ENCODE measurements at places on chromosomes 11 and 22.

- no peak for DNase-seq
These were observed 259.2 kb upstream of the SORL1-AS1 start for GRCh38 chr11:121711939-121712338.

- DNase-seq, result no peak
These were observed 85.2 kb downstream of the APOL5 start for GRCh38 chr22:35802885-35803284.

GRCh38 chr22:46734830-46735453 is 3.1 kb downstream of the CERK start:
- peak; percentile 55 for DNase-seq

GRCh38 chr22:49585461-49586243 is 242.0 kb downstream of the BRD1 start:
- DNase-seq, result no peak

GRCh38 chr11:130631119-130631518 is 182.7 kb downstream of the ADAMTS15 start:
- DNase-seq, result no peak

DNA sequence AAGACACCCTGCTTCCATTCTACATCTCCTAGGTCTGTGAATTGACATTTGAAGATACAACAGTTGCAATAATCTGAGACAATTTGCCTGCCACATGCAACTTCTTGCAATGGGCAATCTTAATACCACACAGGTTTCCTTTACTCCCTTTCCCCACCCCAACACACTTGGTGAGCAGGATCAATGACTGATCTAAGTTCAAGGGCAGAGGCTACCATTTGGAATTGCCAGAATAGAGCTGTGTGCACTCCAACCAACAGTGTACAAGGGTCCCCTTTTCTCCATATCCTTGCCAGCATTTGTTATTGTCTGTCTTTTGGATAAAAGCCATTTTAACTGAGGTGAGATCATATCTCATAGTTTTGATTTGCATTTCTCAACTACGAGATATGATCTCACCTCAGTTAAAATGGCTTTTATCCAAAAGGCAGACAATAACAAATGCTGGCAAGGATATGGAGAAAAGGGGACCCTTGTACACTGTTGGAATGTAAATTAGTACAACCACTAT is 2.9 kb upstream of the NNMT start:
- no peak for DNase-seq

GRCh38 chr11:44737245-44738085 is 10.7 kb downstream of the TSPAN18 start:
- no peak for DNase-seq

- DNase-seq, result no peak
These were observed 3.5 kb upstream of the MRPL48 start for GRCh38 chr11:73784080-73784634.

GRCh38 chr22:41713004-41713403 is 13.7 kb downstream of the MEI1 start:
- DNase-seq, result no peak

DNA sequence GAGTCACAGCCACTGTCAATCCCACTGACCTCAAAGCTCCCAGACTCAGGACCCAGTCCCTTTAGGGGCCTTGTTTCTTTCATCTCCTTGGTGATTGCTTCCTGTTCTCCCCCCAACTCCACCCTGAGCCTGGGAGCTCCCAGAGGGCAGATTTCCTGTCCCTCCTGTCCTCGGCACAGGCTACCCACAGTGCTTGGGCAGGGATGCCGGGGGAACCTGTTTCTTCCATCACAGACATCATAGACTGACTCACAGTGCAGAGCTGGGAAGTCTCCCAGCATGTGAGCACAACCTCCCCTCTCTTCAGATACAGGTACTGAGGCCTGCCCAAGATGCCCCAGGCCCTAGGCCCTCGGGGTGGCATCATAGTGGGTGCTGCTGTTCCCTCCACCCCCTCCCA is 16.6 kb downstream of the TRIM29 start:
- no peak for DNase-seq

DNA sequence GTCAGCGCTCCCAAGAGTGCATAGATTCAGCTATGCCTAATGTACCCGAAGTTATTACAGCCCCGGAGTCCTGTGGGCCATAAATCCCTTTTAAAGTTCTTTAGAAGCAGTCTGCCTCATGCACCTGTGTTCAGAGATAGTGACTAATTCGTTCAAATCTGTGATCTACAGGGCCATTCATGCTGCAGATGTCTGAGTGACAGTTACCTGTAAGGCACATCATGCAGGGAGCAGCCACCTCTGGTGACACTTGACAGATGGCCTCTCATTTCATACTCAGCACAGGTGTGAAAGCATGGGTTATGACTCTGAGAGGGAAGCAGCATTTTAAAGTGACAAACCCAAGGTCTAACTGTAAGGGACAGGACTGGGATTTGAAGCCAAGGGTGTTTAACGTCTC is 2.4 kb upstream of the E2F8 start:
- DNase-seq, result no peak

DNA sequence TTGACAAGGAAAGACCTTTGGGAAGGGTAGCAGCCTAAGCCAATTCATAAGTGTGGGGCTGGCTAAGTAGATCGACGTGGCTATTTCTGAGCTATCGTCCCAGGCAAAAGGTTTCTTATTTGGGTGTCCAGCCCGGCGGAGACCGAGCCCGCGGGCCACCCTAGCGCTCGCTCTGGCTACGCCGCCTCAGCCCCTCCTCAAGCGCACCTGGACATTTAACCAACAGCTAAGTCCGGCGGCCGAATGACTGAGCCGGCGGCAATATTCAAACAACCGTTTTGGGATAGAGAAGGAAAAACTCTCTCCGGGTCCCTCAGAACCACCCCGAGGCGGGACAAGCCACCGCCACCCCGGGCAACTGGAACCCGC is 457 bp downstream of the RNF141 start:
- DNase-seq, result no peak

- DNase-seq, result no peak
These were observed 11.6 kb upstream of the RTN4R start for GRCh38 chr22:20279662-20280134.

- DNase-seq, result no peak
These were observed 56.1 kb upstream of the TIMP3 start for GRCh38 chr22:32745251-32745995.

- no peak for DNase-seq
These were observed 42.5 kb upstream of the SPATA19 start for GRCh38 chr11:133887692-133888332.

GRCh38 chr22:28143961-28144745 is 225.1 kb upstream of the PITPNB start:
- no peak for DNase-seq

DNA sequence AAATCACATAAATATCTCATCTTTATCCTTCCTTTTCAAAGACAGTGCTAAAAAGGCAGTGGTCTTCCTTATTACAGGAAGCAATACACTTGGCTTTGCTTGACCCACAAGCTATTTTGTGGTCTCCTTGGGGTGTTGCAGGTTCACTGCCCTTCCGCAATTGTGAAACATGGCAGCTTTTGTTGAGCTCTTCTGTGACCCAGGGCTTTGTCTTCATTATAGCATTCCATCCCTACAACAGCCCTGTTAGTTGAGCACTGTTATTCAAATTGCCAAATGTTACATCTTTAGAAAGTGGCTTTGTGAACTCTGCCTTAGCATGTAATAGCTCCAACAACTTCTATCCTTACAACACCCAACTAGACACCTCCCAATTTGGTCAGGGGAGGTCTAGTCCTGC is 107.1 kb downstream of the OPCML start:
- no peak for DNase-seq

GRCh38 chr11:690738-691633 is 4.0 kb downstream of the DEAF1 start:
- no peak for DNase-seq

- DNase-seq, result no peak
These were observed 148.6 kb downstream of the IGLL1 start for GRCh38 chr22:23431337-23432072.

DNA sequence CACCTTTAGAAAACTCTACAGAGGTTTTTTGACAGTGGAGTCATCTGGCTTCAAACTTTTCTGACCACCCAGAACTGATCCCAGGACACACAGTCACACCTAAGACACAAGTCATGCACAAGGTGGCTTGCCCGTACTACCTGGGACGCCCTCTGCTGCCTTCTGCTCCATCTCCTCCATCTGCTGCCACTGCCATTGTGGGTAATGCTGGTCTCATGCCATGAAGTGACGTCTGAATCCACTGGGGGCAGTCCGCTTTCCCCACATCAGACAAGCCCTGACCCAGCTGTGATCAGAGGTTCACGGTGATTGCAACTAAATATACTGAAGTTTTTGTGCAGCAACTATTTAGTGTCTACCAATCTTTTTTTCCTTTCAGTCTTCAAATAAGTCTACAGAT is 5.4 kb upstream of the NDUFS8 start:
- DNase-seq, result no peak

DNA sequence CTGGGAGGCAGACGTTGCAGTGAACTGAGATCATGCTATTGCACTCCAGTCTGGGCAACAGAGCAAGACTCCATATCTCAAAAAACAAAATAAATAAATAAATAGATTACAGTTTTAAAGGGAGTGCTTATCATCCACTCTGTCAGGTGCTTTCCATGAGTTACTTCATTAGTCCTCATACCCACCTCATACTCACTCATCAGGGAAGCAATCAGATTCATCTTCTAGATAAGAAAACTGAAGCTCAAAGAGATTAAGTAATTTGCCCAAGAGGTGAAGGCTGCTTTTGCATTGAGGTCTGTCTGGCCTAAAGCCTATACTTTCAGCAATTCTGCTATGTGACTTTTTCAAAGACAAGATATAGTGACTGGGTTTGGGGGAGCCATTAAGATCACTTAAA is 101.0 kb downstream of the RASSF10 start:
- DNase-seq, result no peak

DNA sequence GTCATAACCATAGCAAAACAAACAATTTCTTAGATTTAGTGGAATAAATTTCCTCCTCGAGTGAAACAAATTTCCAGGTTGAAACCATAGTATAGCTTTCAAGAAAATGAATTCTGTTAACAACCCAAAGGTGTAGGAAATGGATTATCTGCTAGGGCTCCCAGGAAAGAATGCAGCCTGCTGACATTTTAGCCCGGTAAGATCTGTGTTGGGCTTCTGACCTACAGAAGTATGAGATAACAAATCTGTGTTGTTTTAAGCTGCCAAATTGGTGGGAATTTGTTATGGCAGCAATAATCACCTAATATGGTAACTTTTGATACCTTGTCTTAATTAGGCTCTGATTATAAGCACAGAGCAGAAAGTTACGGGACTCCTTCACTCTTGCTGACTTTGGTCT is 32.0 kb upstream of the OR6M1 start:
- DNase-seq, result no peak

DNA sequence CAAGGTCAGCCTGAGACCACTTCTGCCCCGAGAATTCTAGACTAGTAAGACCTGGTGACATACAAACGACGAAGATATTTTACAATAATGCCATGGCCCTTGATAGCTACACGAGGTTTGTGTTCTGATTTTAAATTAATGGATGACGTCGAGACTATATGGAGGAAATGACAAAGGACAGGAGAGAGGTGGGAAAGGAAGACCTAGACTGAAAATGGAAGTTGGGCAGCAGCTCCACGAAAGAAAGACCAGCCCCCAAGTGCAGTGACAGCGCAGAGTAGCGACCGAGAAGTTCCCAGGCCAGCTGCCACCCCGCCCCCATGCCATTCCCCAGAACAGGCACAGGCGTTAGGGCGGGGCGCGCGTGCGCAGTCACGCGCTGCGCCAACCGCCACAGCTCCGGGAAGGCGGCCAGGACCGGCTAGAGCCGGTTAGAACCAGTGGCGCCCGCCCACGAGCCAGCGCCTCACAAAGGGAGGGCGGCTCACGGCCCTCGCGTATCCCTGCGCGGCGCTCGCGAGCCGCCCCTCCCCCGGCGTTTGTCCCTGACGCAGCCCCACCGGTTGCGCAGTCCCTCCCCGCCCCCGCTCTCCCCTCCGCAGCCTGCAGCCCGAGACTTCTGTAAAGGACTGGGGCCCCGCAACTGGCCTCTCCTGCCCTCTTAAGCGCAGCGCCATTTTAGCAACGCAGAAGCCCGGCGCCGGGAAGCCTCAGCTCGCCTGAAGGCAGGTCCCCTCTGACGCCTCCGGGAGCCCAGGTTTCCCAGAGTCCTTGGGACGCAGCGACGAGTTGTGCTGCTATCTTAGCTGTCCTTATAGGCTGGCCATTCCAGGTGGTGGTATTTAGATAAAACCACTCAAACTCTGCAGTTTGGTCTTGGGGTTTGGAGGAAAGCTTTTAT is 1.5 kb upstream of the MALAT1 start:
- DNase-seq, result peak; percentile 97

- DNase-seq, result peak; percentile 74
These were observed 2.7 kb downstream of the NEAT1 start for GRCh38 chr11:65425105-65425970.

DNA sequence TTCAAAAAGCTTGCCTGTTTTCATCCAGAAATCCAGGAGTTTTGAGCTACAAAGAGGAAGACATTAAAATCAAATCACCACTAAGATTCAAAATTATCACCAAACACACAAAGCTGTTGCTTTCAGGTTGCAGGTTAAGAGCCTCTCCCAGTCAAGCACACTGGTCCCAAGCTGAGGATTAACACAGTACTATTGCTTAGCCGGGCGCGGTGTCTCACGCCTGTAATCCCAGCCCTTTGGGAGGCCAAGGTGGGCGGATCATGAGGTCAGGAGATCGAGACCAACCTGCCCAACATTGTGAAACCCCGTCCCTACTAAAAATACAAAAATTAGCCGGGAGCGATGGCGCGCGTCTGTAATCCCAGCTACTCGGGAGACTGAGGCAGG is 1165.1 kb downstream of the LRRC4C start:
- DNase-seq, result no peak

DNA sequence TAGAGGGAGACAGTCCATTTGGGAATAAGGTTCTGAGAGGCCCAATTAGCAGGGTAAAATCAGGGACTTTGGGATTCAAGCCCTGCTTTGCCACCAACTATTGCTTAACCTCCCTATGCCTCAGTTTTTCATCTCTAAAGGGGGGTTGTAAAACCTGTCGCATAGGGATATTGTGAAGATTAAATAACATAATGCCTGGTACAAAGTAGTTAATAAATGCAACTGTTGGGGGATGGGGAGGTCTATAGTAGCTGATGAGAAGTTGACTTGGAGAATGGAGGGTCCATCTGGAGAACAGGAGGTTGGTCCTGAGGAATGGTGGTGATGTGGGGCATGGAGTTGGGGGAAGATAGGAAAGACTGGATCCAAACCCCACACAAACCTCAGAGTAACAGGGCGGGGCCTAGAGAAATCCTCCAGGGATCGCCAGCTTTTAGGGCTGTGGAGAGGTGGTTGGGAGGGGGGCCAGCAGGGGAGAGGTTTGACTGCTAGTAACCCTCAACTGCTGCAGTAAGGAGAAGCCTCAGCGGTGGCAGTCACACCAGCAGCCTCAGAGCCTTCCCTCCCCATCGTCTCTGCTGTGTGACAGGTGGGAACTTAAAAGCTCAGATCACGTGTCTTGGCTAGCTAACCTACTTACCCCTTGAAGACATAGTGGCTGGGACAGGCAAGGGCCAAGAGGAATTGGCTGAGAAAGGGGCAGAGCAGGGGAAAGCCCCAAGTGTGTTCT is 1.1 kb upstream of the ABCG4 start:
- no peak for DNase-seq

DNA sequence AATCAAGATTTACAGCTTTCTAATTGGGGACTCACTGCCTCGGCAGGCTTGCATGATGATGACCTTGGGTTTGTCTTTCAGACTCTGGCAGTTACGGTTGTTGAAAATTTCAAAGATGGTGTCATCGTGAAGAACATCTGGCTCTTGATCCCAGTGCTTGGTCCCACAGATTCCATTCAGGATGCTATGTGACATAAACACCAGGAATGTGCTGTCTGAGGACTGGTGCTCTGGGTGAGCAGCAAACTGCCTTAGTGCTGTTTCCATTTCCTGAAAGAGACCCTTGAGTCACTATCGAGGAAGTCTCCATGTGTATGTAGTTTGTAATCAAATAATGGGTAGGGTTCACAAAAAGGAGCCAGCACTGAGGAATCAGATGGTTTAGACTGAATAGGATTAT is 7.1 kb downstream of the CASP12 start:
- no peak for DNase-seq

Data from activated CD4-positive, alpha-beta T cell treated with anti-CD3 and anti-CD28 coated beads for 1 hour (primary cell).